Esophagus muscularis mucosa (tissue), 4 donors: ENCODE measurements at places on chromosomes 6 and 20. TPM values are rescaled to one million over a fixed set of nuclear protein-coding genes. Genes with fewer than 3 reads are reported as not detected.

DNA sequence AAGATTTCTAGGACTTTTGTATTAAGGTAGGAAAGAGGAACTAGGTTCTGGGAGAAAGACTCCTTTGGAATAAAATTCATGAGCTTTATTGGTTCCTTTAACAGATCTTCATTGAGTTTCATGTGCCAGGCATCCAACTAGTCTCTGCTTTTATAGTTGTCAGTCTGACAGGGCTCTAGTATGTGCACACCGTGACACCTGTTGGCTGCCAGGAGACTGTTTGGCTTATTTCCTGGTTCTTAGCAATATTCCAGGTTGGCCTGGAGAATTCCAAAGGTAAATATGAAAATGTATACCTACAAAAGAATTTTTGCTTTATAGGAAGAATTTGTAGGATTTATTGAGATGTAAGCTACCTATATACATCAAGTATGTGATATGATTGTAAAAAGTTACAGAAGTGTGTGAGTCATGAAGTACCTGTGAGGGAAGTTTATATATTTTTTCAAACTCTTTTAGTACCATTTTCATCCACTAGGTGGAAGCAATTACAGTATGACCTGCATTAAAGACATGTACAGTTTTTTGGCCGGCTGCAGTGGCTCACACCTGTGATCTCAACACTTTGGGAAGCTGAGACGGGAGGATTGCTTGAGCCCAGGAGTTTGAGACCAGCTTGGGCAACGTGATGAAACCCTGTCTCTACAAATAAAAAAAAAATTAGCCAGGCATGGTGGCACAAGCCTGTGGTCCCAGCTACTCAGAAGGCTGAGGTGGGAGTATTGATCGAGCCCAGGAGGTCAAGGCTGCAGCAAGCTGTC is 35.2 kb downstream of the NDUFAF5 start:
- no peak for DNase-seq

The TMEM244 gene
- not detected for total RNA-seq

The OR12D1 gene
- not detected for total RNA-seq

DNA sequence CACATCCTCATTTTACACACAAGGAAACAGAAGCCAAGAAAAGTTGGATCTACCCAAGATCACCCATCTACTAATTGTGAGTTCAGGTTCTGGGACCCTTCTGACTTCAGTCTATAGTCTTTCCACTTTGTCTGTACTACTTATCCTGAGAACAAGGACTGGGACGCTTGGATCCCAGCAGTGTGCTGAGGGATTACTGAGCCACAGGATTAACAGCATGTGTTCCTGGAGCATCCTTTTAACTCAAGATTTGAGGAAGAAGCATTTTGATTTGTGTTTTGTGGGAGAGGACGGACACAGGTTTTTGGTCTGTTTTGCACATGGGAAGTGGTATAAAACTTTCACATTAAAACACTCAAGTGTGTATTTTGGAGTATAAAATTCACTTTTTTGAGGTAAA is 4.4 kb downstream of the ENPP4 start:
- peak; percentile 68 for DNase-seq

DNA sequence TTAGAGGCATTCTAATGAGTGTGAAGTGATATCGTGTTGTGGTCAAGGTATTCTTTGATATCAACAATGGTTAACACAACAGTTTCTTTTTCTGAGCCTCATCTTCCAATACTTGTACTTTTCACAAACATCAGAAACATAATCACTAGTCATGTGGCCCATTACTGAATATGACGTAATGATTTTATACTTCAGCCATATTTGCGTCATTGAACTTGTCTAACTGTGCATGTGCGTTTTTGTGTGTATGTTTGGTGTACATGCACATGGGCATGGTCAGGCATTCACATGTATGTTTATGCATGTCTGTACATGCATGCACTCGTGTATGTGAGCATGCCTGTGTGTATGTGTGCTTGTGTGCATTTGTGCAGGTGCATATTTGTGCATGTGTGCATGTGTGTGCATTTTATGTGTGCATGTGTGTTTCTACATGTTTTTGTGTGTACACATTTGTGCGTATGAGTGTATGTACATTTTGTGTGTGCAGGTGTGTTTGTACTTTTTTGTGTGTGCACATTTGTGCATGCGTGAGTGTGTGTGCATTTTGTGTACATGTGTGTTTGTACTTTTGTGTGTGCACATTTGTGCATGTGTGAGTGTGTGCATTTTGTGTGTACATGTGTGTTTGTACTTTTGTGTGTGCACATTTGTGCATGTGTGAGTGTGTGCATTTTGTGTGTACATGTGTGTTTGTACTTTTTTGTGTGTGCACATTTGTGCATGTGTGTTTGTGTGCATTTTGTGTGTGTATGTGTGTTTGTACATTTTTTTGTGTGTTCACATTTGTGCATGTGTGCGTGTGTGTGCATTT is 29.4 kb downstream of the PRR18 start:
- no peak for DNase-seq

- no peak for DNase-seq
These were observed 10.1 kb downstream of the PHF10 start for GRCh38 chr6:169714178-169714577.

The CLDN20 gene
- not detected for total RNA-seq

The TREM1 gene
- 1.2 TPM for total RNA-seq

The PM20D2 gene
- total RNA-seq: 14.5 TPM

The TRIM31 gene
- total RNA-seq: not detected

The RAET1G gene
- total RNA-seq: not detected

The GATA5 gene
- total RNA-seq: 0.46 TPM

GRCh38 chr6:90584636-90585255 is 2.1 kb downstream of the MAP3K7 start:
- no peak for DNase-seq

The PDYN gene
- total RNA-seq: not detected

DNA sequence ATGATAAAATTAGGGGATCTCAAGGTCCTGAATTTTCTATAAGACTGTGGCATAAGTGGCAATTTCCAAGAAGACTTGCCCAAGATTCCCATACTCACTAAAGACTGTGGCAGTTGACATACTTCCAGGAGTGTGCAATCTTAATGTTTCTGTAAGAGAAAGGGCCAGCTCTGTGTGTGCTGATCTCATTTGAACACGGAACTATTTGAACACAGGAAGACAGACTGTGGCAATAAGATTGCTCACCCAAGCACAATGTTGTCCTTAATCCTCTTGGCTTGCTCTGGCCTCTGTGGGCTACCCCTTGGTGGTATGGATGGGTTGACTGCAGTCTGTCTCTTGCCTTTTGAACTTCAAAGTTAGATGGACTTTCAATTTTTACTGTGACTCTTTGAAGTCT is 151.4 kb downstream of the PHF3 start:
- DNase-seq: no peak

The CHRNA4 gene
- total RNA-seq: not detected

GRCh38 chr6:34964564-34964963 is 75.5 kb downstream of the ANKS1A start:
- no peak for DNase-seq

- no peak for DNase-seq
These were observed 88.2 kb downstream of the RREB1 start for GRCh38 chr6:7196019-7196402.

GRCh38 chr6:37354526-37355384 is 972 bp downstream of the RNF8 start:
- no peak for DNase-seq
